AG09319 (cell line): ENCODE measurements at places on chromosomes 2 and 18.

GRCh38 chr2:48207201-48207641 lies 300.9 kb upstream of the FBXO11 start:
- DNase-seq = no peak

DNA sequence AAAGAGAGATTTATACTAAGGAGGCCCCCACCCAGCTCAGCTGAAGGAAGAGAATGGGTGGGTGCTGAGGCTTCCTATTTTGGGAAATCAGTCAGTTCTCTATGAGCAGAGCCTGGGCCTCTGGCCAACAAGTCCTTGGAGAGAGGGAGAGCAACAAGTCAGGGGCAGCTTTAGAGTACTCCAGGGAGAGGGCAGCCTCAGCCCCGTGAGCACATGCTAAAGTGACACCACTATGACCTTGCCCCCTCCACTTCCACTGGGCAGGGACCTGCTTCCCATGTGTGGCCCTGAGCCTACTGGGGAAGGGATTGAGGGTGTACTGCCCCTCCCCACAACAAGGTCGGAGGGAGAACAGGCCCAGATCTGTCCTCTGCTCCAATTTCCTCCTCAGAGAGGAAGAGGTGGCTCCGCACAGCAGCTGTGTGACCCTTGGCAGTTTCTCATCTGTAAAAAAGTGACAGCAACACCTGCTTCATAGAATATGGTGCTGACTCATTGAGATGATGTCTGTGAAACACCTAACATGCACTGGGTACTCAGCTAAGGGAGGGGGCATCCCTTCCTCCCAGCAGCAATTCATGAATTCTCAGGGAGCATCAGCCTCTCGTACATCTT lies 72.9 kb downstream of the CLHC1 start:
- no peak for DNase-seq

GRCh38 chr2:144071461-144071860 lies 448.5 kb downstream of the ZEB2 start:
- no peak for DNase-seq

- no peak for DNase-seq
Measured at GRCh38 chr2:220998156-220998555, 573.9 kb downstream of the EPHA4 start.

GRCh38 chr2:139544186-139544851 lies 764.1 kb upstream of the NXPH2 start:
- no peak for DNase-seq
